Activated naive CD4-positive, alpha-beta T cell treated with anti-CD3 and anti-CD28 coated beads, Interleukin-2, amount 50 U/mL, for 16 hours (primary cell): ENCODE measurements at places on chromosomes 5 and 9.
A peak's percentile ranks its signal among the peaks of the same experiment; 100 is the strongest.

GRCh38 chr9:68625559-68625958 is 79.5 kb upstream of the PIP5K1B start:
- no peak for DNase-seq

DNA sequence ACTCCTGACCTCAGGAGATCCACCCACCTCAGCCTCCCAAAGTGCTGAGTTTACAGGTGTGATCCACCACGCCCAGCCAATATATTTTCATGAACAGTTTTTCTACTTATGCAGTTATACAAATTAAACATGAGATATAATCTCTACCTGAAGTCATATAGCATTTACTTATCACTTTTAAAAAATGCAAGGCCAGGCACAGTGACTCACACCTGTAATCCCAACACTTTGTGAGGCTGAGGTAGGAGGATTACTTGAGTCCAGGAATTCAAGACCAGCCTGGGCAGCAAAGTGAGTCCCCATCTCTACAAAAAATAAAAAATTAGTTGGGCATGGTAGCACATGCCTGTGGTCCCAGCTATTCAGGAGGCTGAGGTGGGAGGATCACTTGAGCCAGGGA is 164.7 kb upstream of the LHFPL2 start:
- DNase-seq = no peak

DNA sequence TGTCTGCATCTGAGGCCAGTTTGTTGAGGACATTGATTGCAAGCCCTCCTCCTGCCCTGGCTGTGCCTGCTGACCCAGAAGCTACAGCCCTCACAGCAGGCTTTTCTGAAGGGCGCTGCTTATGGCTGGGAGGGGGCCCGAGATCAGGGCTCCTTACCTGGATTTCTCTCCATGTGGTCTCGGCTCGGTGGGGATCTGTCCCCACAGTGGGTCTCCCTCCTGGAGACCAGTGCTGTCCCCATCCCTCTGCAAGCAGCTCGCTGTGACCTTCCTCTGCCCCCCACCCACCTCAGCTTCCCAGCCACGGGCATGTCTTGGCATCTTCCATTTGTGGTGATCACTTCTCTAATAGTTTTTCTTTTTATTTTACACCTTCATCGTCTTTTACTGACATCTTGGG is 357.9 kb downstream of the IRX2 start:
- DNase-seq = no peak

DNA sequence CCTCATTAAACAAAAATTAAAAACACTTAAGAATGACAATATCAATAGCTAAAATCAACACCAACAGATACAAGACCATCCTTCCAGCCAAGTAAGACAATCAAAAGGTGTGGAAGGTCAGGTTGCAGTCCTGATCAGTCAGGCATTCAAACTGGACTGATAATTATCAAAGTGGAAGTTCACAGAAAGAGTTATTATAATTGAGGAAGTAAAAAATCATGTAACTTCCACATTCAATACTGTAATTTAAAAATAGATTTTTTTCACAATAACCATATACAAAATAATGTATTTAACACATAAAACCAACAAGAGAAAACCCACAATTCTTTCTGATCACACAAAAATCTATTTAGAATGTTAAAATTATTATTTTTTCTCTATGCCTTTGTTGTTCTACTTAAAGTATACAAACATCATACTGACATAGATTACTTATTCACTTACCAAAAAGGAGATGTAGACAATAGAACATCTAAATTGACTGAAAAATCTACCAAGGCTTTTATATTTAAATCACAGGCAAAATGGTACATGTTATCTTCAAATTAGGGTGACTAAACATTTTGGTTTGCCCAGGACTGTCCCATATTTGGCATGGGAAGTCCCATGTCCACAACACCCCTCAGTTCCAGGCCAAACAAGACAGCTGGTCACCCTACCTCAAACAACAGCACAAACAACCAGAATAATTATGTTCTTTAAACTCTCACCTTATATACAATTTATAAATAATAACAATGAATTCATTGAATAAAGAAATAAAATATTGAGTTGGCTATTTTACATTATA is 142.5 kb upstream of the SLC24A2 start:
- no peak for DNase-seq

DNA sequence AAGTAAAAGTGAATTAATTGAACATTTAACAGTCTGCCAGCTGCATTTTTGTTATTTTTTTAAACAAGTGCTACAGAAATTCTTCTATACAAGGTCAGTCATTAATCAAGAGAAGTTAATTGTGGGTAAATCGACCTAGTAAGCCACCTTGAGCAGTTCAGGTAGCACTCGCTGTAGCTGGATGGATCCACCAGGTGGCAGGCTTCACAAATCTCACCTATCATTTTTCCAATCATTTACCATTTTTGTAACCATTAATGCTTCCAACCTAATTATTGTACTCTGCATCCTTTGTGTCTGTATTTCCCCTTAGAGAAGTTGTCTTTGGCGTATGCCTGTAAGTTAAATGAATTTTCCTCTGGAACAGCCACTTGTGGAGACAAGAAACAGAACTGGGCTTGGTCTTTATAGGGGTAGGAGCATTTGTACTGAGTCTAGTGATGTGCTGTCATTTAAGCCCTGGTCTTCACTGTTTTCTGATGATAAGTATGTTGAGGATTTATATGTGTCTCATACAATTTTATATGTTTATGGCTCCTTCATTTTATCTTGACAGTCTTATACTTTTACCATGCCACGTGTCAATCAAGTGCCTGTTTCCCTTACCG is 39.5 kb downstream of the CD180 start:
- peak; percentile 52 for DNase-seq
